ENCODE measurements at places on chromosomes 5 and 9.

- no peak for DNase-seq
Observed at GRCh38 chr9:18299449-18299848, 174.5 kb upstream of the ADAMTSL1 start.

- DNase-seq = no peak
Observed at GRCh38 chr9:35552376-35552775, 52.7 kb upstream of the TESK1 start.

- no peak for DNase-seq
Observed at GRCh38 chr5:68215898-68216244, 315 bp downstream of the PIK3R1 start.

DNA sequence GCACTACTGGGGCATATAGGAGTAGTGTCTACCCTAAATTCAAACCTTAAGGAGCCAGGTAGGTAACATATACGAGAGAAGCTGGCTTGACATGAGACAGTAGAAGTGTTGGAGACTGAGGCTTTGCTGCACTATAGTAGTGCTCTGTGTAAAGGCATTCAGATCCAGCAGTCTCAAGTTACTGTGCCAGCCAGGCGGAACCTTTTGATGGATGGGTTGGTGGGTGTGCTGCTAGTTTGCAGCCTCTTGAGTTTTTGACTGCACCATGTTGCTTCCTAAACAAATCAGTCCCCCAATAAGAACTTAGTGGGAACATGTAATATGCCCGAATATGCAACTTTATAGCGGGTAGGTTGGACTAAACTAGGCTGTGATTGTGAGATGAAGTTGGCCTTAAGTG, 1.5 kb downstream of the CLTA start:
- DNase-seq = no peak

- peak; percentile 78 for DNase-seq
Observed at GRCh38 chr9:126472948-126473298, 140.8 kb upstream of the LMX1B start.

- no peak for DNase-seq
Observed at GRCh38 chr5:6905883-6906282, 192.7 kb downstream of the TENT4A start.
